ENCODE measurements at places on chromosomes 6 and 20.

- no peak for DNase-seq
Measured at GRCh38 chr20:8067082-8067481, 47.5 kb upstream of the TMX4 start.

DNA sequence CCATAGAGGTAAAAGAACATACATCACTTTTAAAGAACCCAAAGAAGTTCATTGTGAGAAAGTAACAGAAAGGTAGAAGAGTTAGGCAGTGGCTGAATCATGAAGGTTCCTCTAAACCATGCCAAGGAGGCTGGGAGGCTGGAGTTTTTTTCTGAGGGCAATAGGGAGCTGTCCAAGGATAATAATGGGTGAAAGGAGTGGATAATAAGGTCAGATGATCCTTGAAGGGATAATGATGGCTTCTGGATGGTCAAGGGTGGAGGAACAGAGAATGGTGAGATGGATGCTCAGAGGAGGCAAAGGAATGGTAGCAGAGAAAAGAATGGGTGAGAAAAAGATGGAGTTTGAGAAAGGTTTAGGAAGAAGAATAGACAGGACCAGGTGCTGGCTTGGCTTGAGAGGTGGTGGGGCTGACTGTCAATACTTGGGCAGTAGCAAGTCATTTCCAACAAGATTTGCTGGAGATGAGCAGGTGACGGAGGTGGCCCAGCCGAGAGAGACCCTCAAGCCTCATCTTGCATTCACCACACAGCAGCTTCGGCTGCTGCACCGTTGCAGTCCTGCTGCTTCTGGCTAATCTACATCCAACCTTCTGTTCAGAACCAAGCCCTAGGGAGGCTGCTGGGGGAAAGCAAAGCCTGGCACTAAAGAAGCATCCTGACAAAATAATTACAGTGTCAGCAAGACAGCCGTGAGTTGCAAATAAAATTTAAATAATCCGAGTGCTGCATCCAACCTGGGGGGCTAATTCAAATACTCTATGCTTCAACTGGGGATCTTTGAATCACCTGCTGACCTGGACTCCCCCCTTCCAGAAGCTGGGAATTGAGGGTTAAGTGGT is 131.2 kb upstream of the KCNG1 start:
- no peak for DNase-seq

- DNase-seq: peak; percentile 6
Measured at GRCh38 chr20:50930139-50930975, 880 bp downstream of the ADNP start.

DNA sequence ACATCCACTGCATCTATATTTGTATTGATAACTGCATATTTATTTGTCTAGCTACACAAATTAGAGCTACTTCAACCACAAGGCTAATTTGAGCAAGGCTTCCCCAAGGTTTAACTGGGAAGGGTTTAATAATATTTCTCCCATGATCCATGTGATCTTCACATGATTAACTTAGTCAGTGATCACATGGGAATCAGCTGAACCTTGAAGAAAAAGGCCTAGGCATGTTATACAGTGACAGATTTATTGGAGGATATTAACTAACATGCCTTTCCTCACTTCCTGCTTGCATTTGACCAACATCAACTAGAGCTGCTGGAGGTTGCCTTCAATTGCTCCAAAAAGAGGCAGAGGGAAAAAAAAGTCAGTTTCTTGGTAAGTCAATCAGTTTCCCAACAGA is 417.0 kb downstream of the HAO1 start:
- DNase-seq: no peak

- DNase-seq: no peak
Measured at GRCh38 chr6:124226396-124226795, 422.7 kb downstream of the NKAIN2 start.

DNA sequence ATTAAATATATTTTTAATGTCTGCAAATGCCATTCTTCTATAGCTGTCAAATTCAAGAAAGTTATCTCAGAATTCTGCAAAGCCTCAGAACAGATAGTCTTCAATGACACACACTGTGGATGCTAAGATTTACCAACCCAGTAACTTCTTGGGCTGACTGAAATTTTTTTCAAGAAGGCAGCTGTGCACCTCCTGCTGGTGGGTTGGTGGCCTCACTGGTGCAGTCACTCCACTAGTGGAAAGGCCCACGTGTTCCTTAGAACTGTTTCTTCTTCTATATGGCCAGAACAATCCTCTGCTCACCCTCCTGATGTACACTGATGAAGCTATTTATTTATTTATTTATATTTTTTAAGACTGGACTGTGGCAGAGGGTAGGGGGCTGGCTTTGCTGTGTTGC is 28.1 kb upstream of the MTCL3 start:
- peak; percentile 6 for DNase-seq

- no peak for DNase-seq
Measured at GRCh38 chr6:4687989-4688947, 87.9 kb upstream of the CDYL start.

DNA sequence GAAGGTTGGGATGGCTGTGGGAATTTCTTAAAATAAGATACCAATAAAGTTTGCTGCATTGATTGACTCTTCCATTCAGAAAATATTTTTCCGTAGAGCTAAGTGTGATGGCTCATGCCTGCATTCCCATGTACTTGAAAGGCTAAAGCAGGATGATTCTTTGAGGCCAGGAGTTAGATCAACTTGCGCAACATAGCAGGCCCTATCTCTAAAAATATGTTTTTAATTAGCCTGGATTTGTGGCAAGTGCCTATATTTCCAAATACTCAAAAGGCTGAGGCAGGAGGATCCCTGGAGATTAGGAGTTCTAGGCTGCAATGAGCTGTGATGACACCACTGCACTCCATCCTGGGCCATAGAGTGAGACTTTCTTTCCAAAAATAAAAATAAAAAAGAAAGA is 431.2 kb upstream of the PTCHD4 start:
- no peak for DNase-seq

GRCh38 chr6:39654121-39654520 is 71.1 kb downstream of the KIF6 start:
- no peak for DNase-seq

GRCh38 chr6:13437218-13437996 is 50.0 kb downstream of the GFOD1 start:
- no peak for DNase-seq

- DNase-seq: no peak
Measured at GRCh38 chr6:9332241-9332780, 897.0 kb upstream of the SLC35B3 start.

GRCh38 chr6:39059496-39060310 is 11.1 kb downstream of the GLP1R start:
- no peak for DNase-seq
